ENCODE measurements at places on chromosomes 5 and 9.

- no peak for DNase-seq
Measured at GRCh38 chr9:12166518-12166917, 526.7 kb upstream of the TYRP1 start.

DNA sequence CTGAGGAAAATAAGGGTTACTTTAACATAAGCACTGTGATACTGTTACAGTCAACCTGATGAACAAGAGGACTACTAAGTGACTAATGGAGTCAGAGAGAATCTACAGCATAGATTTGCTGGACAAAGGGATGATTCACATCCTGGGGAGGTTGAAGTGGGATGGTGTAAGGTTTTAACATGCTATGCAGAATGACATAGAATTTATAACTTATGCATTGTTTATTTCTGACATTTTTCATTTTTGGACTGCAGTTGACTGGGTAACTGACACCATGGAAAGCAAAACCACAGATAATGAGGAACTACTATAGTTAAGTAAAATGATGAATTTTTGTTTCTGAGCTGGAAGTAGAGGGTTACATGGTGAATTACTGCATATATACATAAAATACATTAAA is 389.2 kb downstream of the MAT2B start:
- DNase-seq = no peak

DNA sequence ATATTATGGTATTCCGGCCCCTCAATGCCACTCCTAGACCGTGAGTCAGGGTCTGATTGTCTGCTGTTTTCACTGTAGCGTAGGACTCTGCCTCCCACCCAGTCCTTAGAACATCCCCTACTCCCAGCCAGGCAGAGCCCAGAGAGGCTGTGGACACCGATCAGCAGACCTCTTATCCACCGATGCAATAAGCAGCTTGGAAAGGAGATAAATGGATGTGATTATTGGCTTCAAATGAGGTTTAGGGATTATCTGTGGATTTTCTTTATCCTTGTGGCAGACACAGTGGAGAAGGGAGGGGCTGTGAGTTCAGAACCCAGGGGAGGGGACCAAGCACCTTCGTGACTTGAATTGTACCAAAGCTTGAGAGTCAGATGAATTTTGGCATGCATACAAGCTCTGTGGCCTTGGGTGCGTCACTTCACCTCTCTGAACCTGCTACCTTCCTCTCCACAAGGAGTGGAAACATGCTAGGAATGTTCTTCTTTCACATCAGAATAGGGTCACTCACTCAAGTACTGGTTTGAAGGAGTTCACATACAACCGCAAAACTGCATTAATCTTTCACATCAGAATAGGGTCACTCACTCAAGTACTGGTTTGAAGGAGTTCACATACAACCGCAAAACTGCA is 83.1 kb upstream of the CPLX2 start:
- no peak for DNase-seq

- no peak for DNase-seq
Measured at GRCh38 chr9:35689542-35690293, at the start of gene TPM2. Gene TPM2 (minus strand): TSS chr9:35689925. CDS start chr9:35689817, 108 bp downstream.

GRCh38 chr9:11257992-11258391 is 645.2 kb upstream of the PTPRD start:
- no peak for DNase-seq

GRCh38 chr9:85895685-85896084 is 45.3 kb upstream of the NAA35 start:
- no peak for DNase-seq

GRCh38 chr5:61464512-61464911 is 132.5 kb downstream of the ZSWIM6 start:
- DNase-seq = no peak

DNA sequence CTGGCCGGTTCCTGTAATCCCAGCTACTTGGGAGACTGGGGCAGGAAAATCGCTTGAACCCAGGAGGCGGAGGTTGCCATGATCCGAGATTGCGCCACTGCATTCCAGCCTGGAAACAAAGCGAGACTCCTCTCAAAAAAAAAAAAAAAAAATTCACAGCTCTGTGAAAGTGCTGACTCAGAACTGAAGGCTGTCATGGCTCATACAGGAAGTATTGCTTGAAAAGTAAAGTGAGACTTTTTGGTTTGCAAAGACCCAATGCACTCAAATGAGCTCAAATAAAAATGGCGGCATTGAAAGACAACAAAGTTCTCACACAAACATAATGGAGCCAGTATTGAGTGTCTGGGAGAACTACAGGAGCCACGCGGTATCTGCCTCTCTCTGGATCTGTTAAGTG is 202.1 kb downstream of the FBXL7 start:
- no peak for DNase-seq

GRCh38 chr5:147743678-147744374 is 38.7 kb downstream of the JAKMIP2 start:
- DNase-seq = no peak

GRCh38 chr5:136058972-136059354 is 30.2 kb downstream of the TGFBI start:
- no peak for DNase-seq

DNA sequence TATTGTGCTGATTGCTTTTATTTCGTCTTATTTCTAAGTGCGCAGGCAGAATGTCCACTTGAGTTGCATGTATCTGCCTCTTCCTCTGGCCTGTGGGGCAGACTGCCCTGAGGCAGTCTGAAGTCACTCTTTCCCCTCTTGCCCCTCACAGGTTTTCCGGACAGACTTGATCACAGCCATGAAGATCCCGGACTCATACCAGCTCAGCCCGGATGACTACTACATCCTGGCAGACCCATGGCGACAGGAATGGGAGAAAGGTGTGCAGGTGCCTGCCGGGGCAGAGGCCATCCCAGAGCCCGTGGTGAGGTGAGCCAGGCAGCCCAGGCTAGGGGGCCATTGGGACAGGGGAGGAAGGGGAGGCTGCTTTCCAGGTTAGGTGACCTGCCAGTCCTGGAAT is 26.4 kb downstream of the JADE2 start:
- no peak for DNase-seq

DNA sequence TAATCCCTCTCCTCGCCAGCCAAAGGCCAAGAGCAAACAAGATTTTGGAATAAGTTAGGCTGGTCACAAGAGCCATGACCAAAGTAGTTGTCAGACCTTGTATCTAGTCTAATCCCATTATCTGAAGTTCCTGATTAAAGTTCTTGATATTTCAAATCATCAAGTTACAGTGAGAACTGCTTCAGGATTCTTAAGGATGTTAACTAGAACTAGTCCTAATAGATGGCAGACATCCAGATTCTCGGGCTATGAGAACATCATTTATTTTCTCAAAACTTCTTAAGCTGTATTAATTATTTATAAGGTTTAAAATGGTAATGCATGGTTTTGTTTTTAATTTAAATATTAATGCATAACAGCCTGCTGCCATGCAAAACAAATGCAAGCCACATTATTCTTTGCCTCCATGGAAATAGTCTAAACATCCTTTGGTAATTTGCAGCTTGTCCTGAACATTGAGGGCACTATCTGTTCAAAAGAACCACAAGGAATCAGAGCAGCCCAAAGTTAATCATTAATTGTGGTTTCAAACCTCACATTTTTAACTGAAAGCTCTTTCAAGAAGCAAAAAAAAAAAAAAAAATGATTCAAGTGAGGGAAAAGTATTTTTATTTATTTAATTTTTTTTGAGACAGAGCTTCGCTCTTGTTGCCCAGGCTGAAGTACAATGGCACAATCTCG is 95.1 kb downstream of the TTC39B start:
- DNase-seq = no peak

- DNase-seq = no peak
Measured at GRCh38 chr9:13823026-13823425, 490.9 kb downstream of the NFIB start.

DNA sequence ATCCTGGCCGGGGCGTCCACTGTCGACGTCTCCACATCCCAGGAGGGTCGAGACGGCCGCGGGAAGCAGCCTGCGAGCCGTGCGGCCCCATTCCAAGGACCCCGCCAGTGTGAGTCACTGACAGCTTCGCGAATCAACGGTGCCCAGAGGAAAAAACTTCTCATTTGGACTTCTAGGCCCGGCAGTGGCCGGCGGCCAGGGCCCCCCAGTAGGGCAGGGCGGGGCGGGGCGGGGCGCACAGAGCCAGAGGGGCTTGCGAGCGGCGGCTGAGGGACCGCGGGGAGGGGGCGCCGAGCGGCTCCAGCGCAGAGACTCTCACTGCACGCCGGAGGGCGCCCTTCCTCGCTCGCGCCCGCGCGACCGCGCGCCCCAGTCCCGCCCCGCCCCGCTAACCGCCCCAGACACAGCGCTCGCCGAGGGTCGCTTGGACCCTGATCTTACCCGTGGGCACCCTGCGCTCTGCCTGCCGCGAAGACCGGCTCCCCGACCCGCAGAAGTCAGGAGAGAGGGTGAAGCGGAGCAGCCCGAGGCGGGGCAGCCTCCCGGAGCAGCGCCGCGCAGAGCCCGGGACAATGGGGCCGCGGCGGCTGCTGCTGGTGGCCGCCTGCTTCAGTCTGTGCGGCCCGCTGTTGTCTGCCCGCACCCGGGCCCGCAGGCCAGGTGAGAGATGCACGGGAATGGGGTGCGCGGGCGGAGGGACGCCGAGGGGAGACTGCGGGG is at the start of gene F2R:
F2R (plus strand) TSS at position 391 of the 720 bp plus-strand sequence; CDS start at position 573, 182 bp downstream.
- DNase-seq = peak; percentile 34

- no peak for DNase-seq
Measured at GRCh38 chr5:159438092-159438491, 107.8 kb upstream of the IL12B start.

DNA sequence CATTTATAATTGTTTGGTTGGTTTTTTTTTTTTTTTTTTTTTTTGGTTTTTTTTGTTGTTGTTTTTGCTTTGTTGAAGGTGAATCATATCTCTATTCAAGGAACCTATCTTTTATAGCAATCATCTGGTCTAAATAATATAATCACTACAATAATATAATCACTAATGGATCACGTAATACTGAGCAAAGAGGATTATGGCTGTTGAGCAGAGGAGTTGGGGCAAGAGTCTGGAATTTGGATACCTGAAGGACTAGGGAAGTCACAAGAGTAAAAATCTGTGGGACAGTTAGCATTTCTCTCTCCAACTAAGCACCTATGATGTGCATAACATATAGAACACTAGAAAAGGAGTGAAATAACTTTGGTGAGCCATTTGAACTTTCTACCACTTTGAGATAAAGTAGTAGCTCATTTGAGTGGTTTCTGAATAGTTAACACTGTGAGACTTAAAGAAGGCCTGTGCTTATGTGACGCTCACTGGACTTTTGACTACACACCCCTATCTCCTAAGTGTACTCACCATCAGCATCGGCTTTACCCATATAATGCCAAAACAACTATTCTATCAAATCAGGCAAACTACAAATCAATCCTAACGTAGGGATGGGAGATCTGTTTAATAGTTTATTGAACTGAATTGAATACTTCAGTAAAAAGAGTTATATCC is 564.9 kb upstream of the TUSC1 start:
- no peak for DNase-seq

DNA sequence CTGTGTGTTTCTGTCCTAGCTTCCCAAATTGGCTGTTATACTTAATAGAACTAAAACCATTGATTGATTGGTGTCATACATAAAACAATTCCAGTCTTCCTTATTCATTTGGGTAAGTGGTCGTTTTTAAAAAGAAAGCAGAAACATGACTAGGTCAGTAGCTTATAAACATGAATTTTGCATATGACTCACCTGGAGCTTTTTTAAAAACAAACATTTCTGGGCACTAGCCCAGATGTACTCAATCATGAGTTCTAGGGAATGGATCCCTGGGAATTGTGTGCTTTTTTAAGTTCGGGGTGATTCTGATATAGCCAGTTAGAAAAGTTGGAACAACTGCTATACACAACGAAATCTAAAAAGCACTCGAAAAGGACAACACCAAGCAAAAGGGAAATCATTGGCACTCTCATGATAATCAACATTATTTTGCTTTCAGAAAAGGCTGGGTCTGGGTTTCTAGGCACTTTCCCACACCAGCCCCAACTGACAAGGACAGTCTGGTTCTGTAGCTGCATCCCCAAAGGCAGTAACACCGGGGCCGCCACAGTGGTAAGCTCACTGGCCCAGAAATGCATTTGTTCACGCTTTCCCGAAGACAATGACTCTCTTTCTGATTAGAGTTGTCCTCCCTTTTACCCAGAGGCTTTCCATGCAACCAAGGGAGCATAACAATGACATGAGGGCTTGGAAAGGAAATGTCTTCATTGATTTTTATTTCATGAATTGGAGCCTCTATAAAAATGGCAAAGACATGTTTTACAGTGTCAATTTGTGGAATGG is 664.9 kb upstream of the WWC1 start:
- no peak for DNase-seq

Measured in activated T-cell treated with anti-CD3 and anti-CD28 coated beads, Interleukin-2, amount 50 U/mL, for 4 hours (primary cell).